Left hindlimb (tissue), 1 donor: ENCODE measurements at places on chromosomes 12 and 14.

GRCh38 chr14:92040431-92041051 is 682 bp upstream of the TRIP11 start:
- DNase-seq = no peak

GRCh38 chr12:114684098-114684869 is at the start of gene TBX3:
TSS of gene TBX3 (minus strand) at chr12:114684175. CDS start at chr12:114683200, 975 bp downstream.
- peak; percentile 97 for DNase-seq

DNA sequence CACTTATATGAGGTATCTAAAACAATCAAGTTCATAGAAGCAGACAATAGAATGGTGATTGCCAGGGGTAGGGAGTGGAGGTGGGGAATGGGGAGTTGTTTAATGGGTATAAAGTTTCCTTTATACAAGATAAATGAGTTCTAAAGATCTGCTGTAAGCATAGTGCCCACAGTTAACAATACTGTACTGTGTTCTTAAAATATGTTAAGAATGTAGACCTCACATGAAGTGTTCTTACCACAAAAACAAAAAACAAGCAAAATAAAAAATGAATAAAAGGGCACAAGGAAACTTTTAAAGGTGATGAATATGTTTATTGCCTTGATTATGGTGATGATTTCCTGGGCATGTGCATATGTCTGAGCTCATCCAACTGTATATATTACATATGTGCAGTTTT is 211.8 kb downstream of the MSRB3 start:
- DNase-seq = no peak

GRCh38 chr14:85958069-85958468 is 428.1 kb downstream of the FLRT2 start:
- DNase-seq = no peak

DNA sequence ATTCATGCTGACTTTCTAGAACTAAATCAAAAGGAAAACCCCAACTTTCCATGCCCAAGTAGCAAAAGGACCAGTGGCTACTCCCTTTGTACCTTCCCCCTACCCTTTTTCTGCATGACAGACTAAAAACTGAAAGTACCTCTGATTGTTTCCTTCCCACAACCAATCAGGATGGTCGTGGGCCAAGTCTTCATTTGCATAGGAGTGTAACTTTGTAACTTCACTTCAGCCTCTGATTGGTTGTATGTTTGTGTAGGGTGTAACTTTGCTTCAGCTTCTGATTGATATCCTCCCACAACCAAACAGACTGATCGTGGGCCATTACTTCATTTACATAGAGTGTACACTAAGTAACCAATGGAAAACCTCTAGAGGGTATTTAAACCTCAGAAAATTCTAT is 96.5 kb downstream of the DENND5B start:
- no peak for DNase-seq

DNA sequence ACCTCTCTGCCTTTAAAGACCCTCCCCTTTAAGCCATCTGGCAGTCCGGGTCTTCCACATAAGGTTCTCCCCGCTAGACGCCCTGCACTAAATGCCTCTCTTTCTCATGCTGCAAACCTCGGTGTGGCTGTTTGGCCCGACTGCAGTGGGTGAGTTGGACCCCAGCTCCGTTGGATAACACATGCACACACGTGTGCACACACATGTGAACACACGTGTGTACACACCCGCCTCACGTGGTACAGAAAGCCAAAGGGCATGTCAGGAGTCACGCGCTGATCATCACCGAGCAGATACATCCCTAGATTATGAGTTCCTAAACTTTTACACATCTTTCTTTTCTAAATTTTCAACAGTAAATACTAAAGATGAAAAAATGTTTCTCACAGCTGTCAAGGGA is 68.3 kb downstream of the RIMBP2 start:
- no peak for DNase-seq

DNA sequence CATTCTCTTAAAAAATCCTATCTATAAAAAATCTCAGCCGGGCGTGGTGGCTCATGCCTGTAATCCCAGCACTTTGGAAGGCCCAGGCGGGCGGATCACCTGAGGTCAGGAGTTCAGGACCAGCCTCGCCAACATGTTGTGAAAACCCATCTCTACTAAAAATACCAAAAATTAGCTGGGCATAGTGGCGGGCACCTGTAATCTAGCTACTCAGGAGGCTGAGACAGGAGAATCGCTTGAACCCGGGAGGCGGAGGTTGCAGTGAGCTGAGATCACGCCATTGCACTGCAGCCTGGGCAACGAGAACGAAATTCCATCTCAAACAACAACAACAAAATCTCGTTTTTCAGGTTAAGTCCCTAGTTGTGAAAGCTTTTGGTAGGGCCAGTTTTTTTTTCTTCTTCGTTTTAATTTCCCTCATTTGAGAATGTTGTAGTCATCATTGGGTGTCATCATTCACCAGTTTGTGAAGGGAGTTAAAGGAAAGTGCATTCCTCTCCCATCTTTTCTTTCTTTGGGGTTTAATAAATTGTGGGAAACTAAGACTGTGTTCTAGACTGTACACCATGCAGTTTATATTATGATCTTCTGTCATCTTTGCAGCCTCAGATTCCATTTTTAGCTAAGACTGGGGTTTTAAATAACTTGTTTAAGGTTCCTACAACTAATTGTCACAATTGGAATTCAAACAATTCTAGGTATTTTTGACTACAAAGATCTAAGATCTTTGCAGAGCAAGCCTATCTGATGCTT is 23.9 kb downstream of the MDM2 start:
- no peak for DNase-seq

DNA sequence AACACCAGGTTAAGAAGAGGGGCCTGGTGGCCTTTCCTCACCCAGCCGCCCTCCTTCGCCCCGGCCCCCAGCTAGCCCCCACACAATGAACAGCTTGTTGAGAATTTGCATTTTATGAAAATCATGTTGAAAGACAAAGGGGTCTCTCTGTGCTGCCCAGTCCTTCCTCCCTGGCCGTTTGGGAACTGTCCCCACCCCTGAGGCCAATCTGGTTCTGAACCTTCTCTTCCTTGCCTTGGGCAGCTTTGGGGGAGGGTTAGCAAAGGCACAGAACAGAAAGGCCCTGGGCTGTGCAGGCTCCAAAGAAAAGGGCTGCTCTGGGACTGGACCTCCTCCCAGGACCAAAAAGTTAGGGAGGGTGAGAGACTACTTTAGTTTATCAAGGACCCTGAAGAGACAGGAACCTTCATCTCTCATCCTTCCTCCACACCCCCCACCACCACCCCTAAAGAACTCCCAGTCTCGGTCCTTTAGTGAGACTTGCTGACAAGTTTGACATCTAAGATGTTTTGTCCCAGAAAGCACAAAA is 1.3 kb downstream of the TAMALIN start:
- no peak for DNase-seq

GRCh38 chr12:87344699-87345098 is 684.5 kb downstream of the C12orf50 start:
- DNase-seq = no peak

DNA sequence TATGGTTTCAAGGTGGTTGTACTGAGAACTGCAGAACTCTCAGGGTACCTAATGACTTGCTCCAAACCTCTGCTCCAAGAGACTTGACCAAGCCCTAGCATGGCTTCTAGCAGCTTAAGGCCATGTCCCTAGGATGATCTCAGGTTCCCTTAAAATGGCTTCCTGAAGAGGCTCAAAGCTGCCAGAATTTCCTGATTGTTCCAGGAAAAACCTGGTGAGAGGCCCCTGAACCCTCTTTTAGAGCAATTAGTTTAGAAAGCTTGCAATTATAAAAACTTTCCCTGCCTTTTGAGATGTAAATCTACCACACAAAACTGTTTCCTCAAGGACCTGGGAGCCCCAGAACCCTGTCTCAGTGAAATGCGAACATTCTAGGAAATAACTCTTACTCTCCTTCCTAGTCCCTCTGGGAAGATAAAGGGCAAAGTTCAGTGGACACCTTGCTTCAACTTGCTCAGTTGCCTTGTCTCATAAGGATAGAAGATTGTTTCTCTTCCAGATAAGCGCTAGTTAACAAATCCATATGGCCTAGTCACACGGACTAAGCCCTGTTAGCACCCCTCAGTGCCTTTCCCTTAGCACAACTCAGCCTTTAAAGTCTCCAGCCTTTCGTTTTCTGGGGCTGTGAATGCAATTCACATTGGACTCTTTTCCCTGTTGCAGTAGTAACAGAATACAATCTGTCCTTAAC is 2.5 kb downstream of the CMAS start:
- DNase-seq = no peak

- no peak for DNase-seq
Measured at GRCh38 chr12:91394903-91395302, 212.3 kb upstream of the DCN start.

DNA sequence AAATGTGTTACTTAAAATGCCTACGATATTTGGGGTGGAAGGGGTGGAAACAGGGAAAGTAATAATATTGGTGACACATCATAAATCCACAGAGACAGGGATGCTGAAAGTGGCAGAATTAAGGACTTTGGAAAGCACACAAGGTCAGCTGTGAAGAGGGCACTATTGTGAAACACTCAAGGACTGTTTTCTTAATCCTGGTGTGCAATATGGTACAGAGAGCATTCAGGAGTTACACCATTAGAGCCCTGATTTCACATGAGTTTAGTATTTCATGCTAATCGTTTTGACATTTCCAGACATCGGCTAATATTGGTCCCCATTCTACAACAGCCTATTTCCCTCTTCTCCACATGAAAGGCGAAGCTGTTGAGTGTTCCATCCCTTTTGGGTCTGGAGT is 219.2 kb downstream of the MSRB3 start:
- DNase-seq = no peak

- DNase-seq = peak; percentile 66
Measured at GRCh38 chr12:57887631-57888408, 41.3 kb upstream of the CTDSP2 start.

- DNase-seq = no peak
Measured at GRCh38 chr14:98893675-98894074, 378.3 kb downstream of the BCL11B start.

DNA sequence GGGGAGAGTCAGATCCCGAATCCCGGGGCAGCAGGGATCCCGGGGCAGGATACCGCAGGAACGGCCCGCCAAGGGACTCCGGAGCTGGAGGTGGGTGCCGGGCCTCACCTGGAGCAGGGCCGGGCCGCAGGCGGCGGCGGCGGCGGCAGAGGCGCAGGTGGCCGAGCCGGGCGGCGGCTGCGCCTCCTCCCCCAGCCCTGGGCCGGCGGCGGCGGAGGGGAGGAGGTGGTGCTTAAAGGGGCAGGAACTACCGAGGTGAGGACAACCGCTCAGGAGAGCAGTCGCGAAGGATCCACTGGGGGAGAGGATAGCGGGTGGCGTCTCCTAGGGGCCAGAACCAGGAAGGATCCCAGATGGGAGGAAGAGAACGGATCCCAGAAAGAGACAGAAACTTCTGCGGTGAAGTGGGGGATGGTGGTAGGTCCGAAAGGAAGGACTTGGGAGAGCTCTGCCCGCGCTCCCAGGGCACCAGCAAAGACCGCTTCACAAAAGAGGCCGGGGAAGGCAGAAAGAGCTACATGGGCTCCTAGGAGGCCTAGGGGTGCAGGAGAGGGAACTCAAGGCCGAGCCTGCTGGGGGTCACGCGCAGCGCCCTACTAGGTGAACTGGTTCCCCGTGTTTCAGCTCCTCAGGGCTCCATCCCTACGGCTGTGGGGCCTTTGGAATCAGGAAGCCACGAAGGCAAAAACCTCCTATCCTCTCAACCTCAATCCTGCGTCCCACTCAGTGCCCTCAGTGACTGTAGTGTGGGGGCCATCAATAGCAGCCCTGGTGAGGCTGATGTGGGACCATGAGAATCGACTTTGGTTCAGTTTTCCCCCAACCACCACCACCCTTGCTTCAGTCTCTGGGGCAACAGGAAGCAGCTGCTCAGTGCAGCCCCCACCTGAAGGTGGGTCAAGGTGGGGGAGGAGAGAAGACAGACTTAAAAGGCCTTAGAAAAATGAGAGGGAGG is 5.0 kb upstream of the BAZ2A start:
- DNase-seq = peak; percentile 65

GRCh38 chr12:19239102-19239501 is 109.6 kb downstream of the PLEKHA5 start:
- DNase-seq = no peak

DNA sequence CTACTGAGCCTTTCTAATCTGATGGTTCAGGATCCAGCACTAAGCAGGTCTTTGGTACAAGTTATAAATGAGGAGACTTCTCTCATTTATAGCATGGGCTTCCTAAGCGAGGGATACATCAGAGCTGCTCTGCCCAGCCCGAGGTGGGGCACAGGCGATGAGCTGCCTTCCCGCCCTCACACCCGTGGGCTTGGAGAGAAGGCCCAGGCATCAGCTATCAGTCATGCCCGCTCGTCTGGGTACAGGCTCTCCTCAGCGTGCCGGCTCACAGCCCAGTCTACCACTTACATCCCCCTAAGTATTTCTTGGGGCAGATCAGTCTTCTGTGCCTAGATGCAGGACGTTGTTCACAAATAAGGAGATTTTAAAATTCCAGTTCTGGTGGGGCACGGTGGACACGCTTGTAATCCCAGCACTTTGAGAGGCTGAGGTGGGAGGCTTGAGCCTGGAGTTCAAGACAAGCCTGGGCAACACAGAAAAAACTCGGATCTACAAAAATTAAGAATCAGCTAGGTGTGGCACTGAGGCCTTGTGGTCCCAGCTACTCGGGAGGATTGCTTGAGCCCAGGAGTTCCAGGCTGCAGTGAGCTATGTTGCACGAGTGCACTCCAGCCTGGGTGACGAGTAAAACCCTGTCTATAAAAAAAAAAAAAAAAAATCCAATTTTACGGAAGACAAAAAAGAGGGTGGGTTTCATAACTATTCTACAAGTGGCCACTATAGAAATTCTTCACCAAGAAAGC is 57.0 kb downstream of the CCDC88C start:
- DNase-seq = no peak

GRCh38 chr12:101573743-101574142 is 21.0 kb upstream of the MYBPC1 start:
- DNase-seq = no peak

- no peak for DNase-seq
Measured at GRCh38 chr14:84251411-84252115, 1278.4 kb upstream of the FLRT2 start.

DNA sequence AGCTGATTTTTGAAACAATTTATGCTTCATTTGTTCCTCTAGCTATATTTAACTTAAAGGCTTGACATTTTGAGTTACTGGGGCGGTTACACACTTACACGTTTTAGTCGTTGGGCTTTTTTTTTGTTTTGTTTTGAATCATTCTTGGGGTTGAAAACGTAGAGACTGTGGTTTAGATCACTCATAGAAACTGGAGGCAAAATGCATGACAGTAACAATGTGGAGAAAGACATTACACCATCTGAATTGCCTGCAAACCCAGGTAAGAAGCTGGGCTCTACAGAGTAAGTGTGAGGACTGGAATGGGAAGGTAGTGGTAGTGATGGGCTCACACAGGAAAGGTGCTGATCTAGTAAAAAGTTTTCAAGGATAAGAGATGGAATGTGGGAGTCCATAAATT is at the start of gene CLEC2D:
TSS of gene CLEC2D (plus strand) at position 180 of the 400 bp plus-strand sequence. CDS start at position 202, 22 bp downstream.
- DNase-seq = no peak

DNA sequence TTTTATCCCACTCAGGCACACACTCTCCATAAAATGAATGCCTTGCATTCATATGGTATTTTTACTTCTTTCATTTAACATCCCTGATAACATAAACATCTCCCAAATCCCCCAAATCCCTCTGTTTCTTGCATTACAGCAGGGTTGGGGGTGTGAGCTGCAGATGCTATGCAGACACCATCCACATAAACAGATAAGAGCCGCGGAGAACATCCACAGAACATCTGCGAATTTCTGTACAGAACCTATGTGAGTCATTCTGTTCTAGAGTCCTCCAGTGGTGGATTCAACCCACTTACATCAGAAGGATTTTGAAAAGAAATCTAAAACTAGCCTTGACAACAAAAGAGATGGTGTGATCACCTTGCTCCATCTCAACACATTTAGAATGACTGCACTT is 20.3 kb downstream of the FBLN5 start:
- no peak for DNase-seq
